ENCODE measurements at places on chromosomes 4 and X. TPM values are rescaled to one million over a fixed set of nuclear protein-coding genes. Genes with fewer than 3 reads are reported as not detected.
A peak's percentile ranks its signal among the peaks of the same experiment; 100 is the strongest.

DNA sequence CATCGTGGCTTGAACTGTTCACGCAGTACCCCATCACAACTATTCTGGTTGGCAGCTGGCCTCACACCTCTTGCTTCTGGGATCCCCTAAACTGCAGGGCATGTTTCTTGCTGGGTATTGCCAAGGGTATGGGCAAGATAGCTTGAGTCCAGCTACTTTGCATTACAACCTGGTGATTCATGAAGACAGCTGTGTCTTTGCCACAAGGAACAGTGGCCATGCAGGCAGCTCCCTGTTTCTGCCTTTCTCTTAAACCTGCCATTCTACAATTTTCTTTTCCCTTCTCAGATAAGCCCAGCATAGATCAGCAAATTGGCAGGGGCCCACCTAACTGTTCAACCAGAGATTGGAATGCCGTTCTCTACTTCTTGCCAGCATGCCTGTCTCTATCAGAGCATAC lies 42.8 kb downstream of the TENM3 start:
- H3K27ac ChIP-seq = no peak overlapping the region
- H3K4me3 ChIP-seq = no peak overlapping the region
- no peak for DNase-seq
- H3K36me3 ChIP-seq = peaks cover 6% of the 10 kb centered on the region
- H3K4me1 ChIP-seq = peaks cover 6% of the 10 kb centered on the region
- H3K27me3 ChIP-seq = no peaks in the 10 kb centered on the region

DNA sequence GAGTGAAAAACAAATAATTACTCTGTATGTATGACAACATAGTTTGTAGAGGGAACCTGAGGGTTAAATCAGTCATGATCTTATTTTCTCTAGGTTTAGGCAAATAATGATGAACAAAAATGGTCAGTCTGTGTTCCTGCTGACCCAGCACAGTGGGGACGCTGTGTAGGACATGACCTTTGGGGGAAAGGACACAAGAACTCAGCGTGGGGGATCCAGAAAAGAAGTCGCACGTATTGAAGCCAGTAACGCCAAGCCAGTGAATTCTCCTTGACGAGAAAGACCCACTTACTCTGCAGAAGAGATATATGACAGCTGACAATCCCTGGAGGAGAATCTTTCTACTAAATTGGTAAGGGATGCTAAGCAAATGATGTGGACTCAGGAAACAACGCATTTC lies 36.6 kb downstream of the HELT start:
- H3K27ac ChIP-seq = no peak overlapping the region
- no peak for DNase-seq
- H3K4me3 ChIP-seq = no peak overlapping the region
- H3K4me1 ChIP-seq = no peaks in the 10 kb centered on the region

GRCh38 chr4:76689145-76689817 lies 208.7 kb downstream of the SOWAHB start:
- H3K36me3 ChIP-seq = peaks cover 6% of the 10 kb centered on the region
- H3K4me3 ChIP-seq = peak overlapping the region; percentile 86
- peaks cover 29% of the 10 kb centered on the region for H3K4me1 ChIP-seq
- peak overlapping the region; percentile 82 for H3K27ac ChIP-seq
- DNase-seq = peak; percentile 70
- H3K27me3 ChIP-seq = no peaks in the 10 kb centered on the region

DNA sequence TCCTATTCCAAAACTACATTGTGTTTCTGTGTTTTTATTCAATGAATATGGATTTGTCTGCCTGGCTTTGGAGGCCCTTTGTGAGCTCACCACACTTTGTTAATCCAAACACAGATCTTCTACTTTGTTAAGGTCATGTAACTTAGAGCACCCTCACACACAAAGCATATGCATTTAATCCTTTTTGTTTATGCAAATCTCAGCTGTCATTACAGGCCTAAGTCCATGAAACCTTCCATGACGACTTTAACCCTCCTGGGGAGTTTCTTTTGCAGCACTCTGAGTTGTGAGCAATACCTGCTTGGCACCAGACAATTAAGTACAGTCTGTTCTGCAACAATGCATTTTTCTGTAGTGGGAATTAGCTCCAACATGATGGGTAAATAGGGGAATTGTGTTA lies 14.9 kb downstream of the CCSER1 start:
- H3K4me3 ChIP-seq = no peak overlapping the region
- no peaks in the 10 kb centered on the region for H3K36me3 ChIP-seq
- no peak for DNase-seq
- no peaks in the 10 kb centered on the region for H3K4me1 ChIP-seq

DNA sequence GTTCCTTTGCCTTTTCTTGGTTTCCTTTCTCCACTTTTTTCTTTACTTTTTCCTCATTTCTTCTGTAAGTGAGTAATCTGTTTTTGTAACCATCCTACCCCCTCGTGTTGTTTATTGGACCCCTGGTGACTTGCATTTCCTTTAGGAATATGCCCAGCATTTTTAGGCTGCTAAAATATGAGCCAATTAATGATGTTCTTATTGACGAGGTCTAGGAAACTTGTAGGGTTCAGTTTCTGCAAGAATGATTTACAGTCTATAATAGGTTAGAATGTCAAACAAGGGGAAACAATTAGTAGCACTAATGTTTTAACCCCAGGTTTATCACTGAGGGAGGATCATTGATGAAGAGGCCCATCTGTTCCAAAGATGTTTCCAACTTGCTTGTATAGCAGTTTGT lies 79.0 kb downstream of the CPE start:
- H3K4me3 ChIP-seq = no peak overlapping the region
- no peaks in the 10 kb centered on the region for H3K27me3 ChIP-seq
- H3K27ac ChIP-seq = no peak overlapping the region
- H3K4me1 ChIP-seq = peaks cover 11% of the 10 kb centered on the region
- no peak for DNase-seq

- peak; percentile 16 for DNase-seq
- H3K4me3 ChIP-seq = peak overlapping the region; percentile 72
- no peaks in the 10 kb centered on the region for H3K27me3 ChIP-seq
- H3K4me1 ChIP-seq = peaks cover 12% of the 10 kb centered on the region
- H3K27ac ChIP-seq = peak overlapping the region; percentile 81
Observed at GRCh38 chrX:150365990-150366911, 3.1 kb downstream of the MAMLD1 start.

DNA sequence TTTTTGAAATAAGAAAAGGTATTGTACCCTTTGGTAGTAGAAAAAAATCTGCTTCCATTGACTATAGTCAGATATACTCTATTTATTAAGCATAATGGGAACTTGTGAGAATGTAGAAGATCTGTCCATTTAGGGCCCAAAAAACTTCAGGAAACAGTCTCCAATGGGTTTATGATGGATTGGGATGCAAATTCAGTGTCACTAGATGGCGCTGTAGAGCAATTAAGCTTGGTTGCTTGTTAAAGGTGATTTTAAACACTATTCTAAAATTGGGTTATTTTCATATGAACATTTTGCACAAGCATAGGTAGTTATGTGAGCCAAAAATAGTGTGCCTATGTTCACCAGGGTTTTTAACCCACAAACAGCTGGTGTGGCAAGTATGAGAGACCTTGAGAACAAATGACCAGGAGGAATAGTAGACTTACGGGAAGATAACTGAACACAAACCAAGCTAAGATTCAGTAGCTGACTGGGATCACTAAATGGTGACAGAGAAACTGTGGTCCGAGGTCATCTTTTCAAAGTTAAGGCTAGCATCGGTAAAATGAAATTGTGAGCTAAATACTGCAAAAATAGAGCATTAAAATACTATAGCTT lies 80.3 kb upstream of the LSM6 start:
- no peak overlapping the region for H3K27ac ChIP-seq
- no peak overlapping the region for H3K4me3 ChIP-seq
- no peaks in the 10 kb centered on the region for H3K4me1 ChIP-seq
- no peaks in the 10 kb centered on the region for H3K36me3 ChIP-seq
- no peaks in the 10 kb centered on the region for H3K27me3 ChIP-seq

- peaks cover 18% of the 10 kb centered on the region for H3K36me3 ChIP-seq
- peak overlapping the region; percentile 61 for H3K27ac ChIP-seq
- peaks cover 41% of the 10 kb centered on the region for H3K4me1 ChIP-seq
- no peak for DNase-seq
Observed at GRCh38 chr4:147755561-147756295, 23.8 kb downstream of the ARHGAP10 start.

GRCh38 chr4:153212736-153213135 lies 8.5 kb downstream of the TRIM2 start:
- no peaks in the 10 kb centered on the region for H3K27me3 ChIP-seq
- no peaks in the 10 kb centered on the region for H3K36me3 ChIP-seq
- DNase-seq = peak; percentile 3
- H3K4me3 ChIP-seq = no peak overlapping the region
- peaks cover 6% of the 10 kb centered on the region for H3K4me1 ChIP-seq

DNA sequence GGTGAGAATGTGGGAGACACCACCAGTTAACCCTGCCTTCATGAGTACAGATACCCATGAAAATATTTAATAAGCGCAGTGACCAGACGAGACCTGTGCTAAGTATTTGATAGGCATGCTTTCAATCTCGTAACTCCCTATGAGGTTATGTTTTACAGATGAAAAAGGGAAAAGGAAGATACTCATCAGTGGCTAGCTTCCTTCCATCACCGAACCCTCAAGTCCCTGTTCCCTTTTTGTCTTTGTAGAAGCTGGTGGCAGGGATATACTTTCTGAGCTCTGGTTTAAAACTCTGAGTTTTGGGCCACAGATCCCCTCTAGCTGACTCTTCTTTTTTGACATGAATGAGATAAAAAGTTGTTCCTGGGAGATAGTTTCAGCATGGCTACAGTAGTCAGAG lies 26.3 kb downstream of the AFF1 start:
- no peaks in the 10 kb centered on the region for H3K4me1 ChIP-seq
- no peak overlapping the region for H3K27ac ChIP-seq
- H3K27me3 ChIP-seq = no peaks in the 10 kb centered on the region
- peaks cover 35% of the 10 kb centered on the region for H3K36me3 ChIP-seq

DNA sequence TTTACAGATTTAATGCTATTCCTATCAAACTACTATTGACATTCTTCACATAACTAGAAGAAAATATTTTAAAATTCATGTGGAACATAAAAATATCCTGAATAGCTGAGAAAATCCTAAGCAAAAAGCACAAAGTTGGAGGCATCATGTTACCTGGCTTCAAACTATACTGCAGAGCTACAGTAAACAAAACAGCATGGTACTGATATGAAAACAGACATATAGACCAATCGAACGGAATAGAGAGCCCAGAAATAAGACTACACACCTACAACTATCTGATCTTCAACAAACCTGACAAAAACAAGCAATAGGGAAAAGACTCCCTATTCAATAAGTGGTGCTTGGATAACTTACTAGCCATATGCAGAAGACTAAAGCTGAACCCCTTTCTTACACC lies 273.4 kb upstream of the GRIA3 start:
- H3K27ac ChIP-seq = no peak overlapping the region
- no peak overlapping the region for H3K4me3 ChIP-seq
- no peaks in the 10 kb centered on the region for H3K4me1 ChIP-seq

DNA sequence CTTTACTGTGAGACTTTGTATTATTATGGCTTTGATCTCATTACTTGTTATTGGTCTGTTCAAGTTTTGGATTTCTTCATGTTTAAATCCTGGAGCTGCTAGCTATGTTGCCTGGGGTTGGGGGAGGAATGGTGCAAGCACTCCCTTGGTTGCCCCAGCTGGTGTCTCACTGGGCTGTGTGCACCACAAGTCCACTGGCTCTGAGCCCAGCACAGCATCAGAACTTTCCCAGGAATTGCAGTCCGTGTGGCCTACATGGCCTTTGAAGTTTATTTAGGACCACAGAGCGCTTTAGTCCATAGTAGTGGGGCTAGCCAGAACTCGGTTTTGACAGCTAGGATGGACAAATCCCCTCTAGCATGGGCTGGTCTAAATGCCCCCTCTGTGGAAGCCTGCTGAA lies 278.8 kb upstream of the RPS6KA3 start:
- no peaks in the 10 kb centered on the region for H3K4me1 ChIP-seq
- H3K36me3 ChIP-seq = no peaks in the 10 kb centered on the region
- no peak overlapping the region for H3K4me3 ChIP-seq
- H3K27me3 ChIP-seq = peaks cover 12% of the 10 kb centered on the region
- no peak for DNase-seq

BRS3 gene
- total RNA-seq = not detected

SLC10A4 gene
- total RNA-seq = not detected

ARX gene
- not detected for total RNA-seq

C4orf50 gene
- not detected for total RNA-seq

NAP1L3 gene
- 0.15 TPM for total RNA-seq

AR gene
- not detected for total RNA-seq

CYLC1 gene
- not detected for total RNA-seq

CRMP1 gene
- not detected for total RNA-seq

CNGA2 gene
- not detected for total RNA-seq
